ENCODE measurements at places on chromosomes 6 and 20. TPM values are rescaled to one million over a fixed set of nuclear protein-coding genes. Genes with fewer than 3 reads are reported as not detected.

CAGE1 gene
- not detected for total RNA-seq

- DNase-seq = no peak
Observed at GRCh38 chr20:17646961-17647301, 35.1 kb downstream of the RRBP1 start.

PRRT1 gene
- 8.8 TPM for total RNA-seq

DNA sequence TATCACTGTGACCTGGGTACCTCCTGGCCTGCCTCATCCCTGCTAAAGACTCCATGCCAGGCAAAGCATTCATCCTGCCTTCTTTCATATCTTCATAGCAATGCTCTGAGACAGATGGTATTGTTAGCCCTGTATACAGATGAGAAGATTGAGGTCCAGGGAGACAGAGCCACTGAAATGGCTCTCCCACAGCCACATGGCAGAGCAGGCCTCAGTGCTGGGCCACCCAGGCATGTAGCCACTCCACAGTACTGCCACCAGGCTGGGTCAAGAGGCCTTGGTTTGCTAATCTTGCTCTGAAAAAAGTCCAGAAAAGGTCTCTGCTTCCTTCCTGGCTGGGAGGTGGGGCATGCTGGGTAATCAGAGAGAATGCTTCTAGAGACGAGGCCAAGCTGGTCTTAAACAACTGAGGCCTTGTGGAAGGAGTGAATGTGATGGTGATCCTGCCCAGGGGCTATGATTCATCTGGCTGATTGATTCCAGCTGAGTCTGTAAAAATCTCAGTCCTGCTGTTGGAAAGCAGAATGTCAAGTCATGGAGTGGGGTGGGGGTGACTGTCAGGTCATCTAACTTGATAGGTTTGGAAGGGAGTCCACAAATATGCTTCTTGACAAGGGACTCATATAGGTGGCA lies 29.8 kb downstream of the HM13 start:
- no peak for DNase-seq

DNA sequence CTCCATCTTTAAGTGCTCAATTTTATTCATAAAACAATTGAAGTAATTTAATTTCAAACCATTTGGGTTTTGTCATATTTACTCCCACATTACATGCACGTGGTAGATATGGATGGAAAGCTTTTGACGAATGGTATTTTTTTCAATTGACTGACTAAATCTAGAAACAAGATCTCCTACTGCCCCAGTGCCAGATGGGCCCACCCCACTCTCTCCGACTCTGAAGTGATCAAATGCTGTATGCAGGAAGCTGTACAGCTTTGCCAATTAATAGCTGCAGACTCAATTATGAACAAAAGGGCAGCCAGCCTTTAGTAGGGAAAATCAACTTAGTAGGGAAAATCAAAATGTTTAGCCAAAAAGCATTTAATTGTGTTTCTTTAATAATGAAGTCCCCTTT lies 46.2 kb downstream of the PACRG start:
- DNase-seq = no peak

MUC22 gene
- total RNA-seq = 2.9 TPM
